ENCODE measurements at places on chromosomes 5 and 9.

DNA sequence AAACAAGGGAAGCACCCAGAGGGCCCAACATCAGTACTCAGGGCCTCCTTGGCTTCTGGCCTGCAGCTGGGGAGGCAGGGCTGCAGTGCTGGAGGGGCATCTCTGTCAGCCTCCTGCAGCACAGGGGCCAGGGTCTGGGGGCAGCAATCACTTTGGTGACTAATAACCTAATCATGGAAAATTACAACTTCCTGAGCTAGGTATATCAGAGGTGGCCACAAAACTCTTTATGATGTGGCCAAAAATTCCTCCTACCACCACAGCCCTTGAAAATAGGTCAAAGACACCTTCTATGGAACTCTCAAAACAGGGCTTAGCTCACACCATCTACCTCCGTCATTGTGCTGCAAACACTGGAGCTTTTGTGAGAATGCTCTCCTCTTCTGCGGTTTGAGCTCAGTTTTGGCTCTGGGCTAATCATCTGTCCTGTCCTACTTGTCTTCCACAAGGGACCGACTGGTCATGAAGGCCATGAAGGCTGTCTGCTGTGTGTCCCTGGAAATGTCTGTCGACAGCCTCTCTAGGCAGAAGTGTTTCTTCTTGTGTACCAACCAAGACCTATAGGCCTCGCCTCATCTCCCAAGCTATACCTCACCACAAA is 28.6 kb downstream of the CSF2 start:
- DNase-seq = no peak

GRCh38 chr5:157607371-157608161 is 32.0 kb upstream of the ADAM19 start:
- DNase-seq = peak; percentile 95

DNA sequence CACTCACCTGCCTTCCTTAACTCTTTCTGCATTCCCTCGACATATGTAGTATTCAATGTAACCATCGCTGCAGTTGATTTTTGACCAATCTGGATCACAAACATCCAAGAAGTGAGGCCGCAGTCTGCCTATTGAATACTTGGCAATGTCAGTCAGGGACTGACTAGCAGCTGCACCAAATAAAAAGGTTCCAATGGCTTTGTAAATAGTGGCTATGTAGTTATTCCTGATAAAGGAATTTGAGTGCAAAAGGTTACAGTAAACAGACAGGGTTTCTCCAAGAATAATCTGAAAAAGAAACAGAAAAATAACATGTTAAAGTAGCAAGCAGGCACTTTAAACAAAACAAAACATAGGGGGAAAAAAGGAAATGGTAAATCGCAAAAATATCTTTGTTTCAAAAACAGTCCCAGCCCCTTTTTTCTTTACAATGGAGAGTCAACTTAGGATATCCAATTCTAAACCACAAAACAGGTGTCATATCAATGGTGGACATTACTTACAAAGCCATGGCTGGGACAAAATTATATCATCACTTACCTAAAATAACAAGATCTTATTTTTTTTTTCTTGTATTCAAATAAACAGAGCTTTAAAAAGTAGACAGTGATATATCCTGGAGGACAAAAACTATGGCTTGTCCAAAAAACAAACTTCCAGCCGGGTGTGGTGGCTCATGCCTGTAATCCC is 66.8 kb downstream of the PLPP1 start:
- no peak for DNase-seq

GRCh38 chr5:1430121-1430795 is 15.0 kb downstream of the SLC6A3 start:
- DNase-seq = no peak

- DNase-seq = no peak
These were observed 132.1 kb upstream of the MTAP start for GRCh38 chr9:21670374-21670773.

DNA sequence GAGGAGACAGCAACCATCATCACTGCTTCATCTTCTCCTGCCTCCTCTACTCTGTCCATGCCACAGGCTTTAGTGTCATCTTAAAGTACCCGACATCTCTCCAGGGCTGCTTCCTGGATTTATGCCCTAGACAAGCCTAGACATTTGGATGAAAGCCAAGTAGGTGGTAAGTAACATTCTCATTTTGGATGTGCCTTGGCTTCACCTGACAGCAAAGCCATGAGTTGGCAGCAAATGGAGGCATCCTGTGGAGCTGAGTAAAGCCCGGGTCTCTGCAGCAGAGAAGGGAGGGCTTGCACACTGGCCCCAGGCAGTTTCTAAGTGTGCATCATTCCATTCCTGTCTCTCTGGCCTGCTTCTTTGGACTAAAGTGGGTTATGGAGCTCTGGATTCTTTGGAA is 299.1 kb downstream of the DMAC1 start:
- no peak for DNase-seq

DNA sequence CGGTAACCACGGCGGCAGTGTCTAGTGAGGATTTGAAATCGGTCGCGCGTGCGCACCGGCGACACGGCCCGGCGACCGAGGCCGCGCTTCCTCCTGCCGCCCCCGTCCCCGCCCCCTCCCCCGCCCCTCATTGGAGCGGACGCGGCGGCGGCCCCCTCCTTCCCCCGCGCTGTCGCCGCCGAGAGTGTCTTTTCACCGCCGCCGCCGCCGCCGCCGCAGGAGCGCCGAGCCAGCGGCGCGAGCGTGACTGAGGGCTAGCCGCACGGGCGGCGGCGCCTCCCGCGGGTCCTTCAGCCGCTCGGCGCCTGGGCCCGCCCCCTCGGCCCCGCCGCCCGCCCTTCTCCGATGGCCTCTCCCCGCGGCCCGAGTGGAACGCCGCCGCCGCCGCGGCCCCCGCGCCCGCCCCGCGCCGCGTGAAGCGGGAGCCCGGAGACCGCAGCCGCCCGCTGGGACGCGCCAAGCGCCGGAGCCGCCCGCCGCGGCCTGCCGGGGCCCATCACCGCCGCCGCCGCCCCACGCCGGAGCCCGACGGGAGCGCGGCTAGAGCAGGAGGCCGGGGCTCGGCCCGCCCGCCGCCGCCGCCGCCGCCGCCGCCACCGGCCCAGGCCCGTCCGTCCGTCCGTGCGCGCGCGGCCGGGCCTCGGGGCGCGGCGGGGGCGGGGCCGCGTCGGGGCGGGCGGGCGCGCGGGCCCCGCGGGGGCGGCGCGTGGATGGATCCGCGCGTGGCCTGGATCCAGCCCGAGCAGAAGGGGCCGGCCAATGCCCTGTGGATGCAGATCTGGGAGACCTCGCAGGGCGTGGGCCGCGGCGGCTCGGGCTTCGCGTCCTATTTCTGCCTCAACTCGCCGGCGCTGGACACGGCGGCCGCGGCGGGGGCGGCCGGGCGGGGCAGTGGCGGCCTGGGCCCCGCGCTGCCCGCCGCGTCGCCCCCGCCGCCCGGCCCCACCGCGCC is at the start of gene TENT4A:
Gene TENT4A (plus strand): TSS at position 159 of the 952 bp plus-strand sequence. CDS start 552 bp downstream, at position 711.
- no peak for DNase-seq

DNA sequence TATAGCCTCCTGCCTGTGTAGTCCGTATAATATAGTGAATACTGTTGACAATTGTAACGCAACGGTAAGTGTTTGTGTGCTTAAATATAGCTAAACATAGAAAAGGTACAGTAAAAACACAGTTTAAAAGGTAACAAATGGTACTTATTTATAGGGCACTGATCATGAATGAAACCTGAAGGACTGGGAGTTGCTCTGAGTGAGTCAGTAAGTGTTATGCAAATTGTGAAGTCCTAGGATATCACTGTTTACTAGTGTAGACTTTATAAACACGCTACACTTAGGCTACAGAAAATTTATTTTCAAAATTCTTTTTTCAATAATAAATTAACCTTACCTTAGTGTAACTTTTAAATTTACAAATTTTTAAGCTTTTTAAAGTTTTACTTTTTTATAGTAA is 1090.1 kb downstream of the CDH9 start:
- DNase-seq = no peak

DNA sequence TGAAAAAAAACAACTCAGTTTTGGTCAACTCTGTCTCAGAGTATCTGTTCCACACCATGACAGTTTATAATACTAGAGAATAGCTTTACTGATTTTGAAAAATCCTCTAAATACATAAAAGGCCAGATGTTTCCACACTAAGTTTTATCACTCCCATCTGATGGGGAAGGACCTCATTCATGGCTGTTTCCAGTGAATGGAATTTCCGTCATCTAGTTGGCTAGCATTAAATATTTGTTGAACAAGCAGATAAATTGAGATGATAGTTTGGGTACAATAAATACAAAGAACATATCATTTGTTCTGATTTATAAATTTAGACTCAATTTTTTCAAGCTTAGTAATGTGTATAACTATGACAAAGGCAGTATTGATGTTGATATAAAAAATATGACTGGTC is 408.5 kb downstream of the PTPRD start:
- DNase-seq = no peak

- no peak for DNase-seq
These were observed 186.7 kb upstream of the RASA1 start for GRCh38 chr5:87081016-87081415.

GRCh38 chr9:137167747-137168572 is 1.9 kb downstream of the LRRC26 start:
- no peak for DNase-seq

DNA sequence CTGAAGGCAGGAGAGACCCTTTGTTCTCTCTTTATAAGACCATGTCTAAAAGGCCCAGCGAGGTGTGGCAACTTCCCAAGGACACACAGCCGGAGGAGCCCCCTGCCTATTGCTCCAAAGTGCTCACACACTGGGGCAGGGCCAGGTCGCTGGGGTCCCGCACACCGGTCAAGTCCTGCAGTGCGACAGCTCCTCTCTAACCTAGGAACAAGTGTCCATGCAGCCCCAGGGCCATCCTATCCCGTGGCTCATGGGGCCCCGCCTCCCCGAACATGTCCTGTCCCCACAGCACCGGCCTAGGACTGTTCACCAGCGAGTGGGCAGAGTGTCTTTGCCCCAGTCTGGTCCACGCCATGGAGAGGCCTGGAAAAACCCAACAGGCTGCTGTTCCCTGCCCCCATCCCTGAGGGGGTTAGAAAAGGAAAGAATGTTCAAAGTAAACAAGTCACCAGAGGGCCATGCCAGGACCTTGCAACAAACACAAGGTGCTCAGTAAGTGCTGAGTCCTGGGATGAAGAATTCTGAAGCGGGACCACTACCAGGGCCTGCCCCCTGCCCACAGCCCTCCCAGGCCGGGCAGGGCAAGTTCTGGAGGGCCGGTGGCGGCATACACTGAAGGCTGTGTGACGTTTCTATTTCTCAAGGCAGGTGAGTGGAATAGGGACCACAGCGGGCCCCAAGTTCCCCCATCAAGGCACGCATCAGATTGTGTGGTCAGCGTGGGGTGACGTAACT is 938 bp downstream of the NINJ1 start:
- no peak for DNase-seq

- DNase-seq = no peak
These were observed 141.8 kb upstream of the GNA14 start for GRCh38 chr9:77789891-77790290.

GRCh38 chr9:124492818-124493217 is 14.4 kb downstream of the NR5A1 start:
- no peak for DNase-seq

GRCh38 chr5:78757269-78758053 is 108.9 kb upstream of the LHFPL2 start:
- no peak for DNase-seq

- no peak for DNase-seq
These were observed 133.7 kb downstream of the ERCC6L2 start for GRCh38 chr9:96009223-96009602.

DNA sequence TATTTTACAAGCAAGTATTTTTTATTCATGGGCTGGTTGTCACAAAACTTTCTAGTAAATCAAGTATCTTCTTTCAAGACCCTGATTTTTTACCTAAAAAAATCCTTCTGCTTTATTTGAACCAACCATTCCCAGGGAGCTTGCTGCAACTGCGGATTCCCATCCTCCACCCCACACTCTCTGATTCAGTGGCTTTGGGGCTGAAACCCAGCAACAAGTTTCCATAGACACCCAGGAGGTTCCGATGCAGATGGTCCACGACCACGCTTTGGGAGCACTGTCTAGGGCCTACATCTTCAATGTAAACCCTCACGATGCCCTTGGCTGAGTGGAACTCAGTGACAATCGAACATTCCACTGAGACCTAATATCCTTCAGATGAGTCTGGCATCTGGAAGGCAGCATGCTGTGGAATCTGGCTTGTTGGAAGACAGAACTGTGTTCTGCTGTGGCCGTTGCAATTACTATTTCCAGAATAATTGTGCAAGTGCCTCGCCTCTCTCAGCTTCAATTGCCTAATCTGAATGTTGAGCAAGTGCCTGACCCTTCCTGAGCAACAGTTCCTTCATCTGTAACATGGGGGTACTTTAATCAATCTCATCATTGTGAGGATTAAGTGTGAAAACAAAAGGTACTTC is 105.1 kb downstream of the INSYN2B start:
- DNase-seq = no peak

GRCh38 chr9:116927726-116928125 is 240.6 kb downstream of the TRIM32 start:
- DNase-seq = no peak

DNA sequence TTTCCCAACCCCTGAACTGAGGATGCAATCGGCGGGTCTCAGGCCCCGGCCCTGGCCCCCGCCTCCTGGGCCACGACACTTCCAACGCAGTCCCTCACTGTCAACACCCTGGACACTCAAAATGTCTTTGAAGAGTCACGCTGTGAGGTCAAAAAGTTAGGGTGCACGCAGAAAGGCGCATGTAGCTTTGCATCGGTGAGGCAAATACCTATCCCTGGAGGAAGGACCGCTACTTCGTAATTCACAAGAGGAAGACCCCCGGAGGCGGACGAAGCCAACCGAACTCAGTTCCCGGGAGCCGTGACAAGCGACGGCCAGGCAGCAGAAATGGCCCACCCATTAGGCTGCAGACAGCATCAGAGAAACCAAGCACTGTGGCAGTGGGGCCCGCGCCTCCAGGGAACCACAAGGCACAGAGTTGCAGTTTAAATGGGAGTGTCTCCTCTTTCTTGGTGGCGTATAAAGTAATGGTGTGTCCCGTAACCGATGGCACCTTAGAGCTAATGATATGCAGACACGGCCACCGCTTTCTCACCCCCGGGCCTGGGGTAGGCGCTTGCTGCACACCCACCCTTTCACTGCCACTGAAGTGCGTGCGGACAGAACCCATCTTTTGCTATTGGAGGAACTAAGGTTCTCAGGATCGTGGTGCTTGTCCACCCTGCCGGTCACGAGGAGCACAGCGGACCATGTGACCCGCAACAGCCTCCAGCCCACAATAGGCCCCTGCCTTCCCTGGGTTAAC is 9.0 kb downstream of the ADAMTS2 start:
- no peak for DNase-seq

- no peak for DNase-seq
These were observed 606 bp downstream of the TBC1D13 start for GRCh38 chr9:128787659-128788058.

DNA sequence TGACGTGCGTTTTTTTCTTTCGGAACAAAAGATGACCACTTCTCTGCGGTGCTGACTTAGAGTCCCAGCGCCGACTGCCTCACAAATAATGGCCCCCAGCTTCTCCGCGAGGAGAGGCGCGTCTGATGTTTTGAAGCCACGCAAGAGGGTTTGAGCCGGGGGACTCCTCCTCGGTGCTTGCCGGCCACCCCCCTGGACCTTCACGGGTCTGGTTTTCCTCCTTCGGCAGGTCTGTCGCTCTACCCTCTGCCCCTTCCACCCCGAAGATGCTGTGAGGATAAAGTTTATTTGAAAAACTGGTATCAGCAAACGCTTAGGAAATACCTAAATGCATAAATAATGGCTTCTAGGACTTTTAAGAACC is 584 bp downstream of the USP20 start:
- DNase-seq = no peak

All from epithelial cell of prostate (primary cell).